Stimulated activated CD8-positive, alpha-beta memory T cell treated with anti-CD3 and anti-CD28 coated beads, Interleukin-2, amount 100 ng/mL, for 48 hours (primary cell): ENCODE measurements at places on chromosomes 2 and 18.

GRCh38 chr18:61432590-61432989 lies 99.4 kb downstream of the CDH20 start:
- DNase-seq, result no peak

- DNase-seq, result no peak
Measured at GRCh38 chr18:46764586-46764985, 7.7 kb upstream of the ST8SIA5 start.

DNA sequence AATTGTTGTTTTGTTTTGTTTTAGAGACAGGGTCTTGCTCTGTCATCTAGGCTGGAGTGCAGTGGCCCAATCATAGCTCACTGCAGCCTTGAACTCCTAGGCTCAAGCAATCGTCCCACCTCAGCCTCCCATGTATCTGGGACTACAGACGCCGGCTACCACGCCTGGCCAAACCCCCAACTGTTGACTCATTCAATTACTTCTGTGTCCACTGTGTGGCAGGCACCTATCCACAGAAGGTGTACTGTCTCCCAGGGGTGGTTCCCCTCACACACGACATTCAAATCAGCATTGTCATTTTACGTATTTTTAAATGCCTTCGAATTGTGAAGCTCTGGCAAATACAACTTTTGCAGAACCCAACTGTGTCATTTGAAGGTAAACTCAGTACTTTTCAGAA lies 188.0 kb upstream of the REV1 start:
- DNase-seq, result no peak

GRCh38 chr2:132009874-132010521 lies 151.8 kb downstream of the ANKRD30BL start:
- no peak for DNase-seq

DNA sequence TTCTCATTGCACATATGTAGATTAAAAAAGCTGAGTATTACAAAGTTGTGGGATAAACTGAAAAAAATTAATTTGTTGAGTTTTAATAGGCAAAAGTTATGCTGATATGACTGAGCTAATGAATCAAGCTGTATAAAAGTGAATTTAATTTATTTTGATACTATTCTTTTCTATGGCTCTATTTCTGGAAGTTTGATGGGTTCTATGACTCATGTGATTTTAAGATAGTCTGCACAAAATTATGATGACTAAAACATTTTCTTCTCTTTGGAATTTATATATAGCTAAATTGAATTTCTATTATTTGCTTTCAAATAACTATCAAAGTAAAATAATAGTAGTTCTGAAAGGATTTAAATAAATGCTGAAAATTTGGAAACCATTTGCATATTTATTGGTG lies 71.0 kb upstream of the MMADHC start:
- DNase-seq, result no peak

GRCh38 chr2:170235860-170236679 lies 58.1 kb downstream of the MYO3B start:
- DNase-seq, result no peak

GRCh38 chr2:155442088-155442487 lies 743.6 kb downstream of the KCNJ3 start:
- no peak for DNase-seq

DNA sequence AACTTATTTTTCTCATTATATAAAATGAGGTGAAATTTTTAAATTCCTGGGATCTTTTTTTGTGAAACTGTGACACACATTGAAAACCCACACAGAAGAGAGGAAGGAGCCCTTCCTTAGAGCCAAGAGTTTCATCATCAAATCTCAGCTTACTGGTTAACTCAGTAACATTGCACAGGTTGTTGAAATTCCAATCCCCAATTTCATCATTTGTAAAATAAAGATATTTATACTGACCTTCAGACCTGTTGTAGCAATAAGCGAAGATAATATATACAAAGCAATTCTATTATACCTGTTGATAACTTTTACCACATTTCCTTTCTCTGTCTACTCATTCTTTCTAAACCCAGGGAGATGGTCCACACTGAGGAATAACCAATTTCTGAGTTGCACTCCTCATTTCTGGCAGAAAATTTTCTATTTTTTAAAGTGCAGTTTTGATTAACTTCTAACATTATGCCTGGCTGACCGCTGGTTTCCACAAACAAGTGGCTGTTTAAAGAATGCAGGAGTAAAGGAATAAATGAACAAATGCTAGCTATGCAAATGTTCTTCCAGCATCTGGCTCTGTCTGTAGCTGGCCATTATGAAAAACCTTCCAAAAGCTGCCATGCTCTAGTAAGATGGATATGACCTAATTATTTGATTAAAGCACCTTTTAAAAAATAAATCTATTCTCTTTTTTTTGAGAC lies 105.7 kb upstream of the LINC00305 start:
- no peak for DNase-seq

- no peak for DNase-seq
Measured at GRCh38 chr2:72579591-72580180, 246.1 kb downstream of the EXOC6B start.

DNA sequence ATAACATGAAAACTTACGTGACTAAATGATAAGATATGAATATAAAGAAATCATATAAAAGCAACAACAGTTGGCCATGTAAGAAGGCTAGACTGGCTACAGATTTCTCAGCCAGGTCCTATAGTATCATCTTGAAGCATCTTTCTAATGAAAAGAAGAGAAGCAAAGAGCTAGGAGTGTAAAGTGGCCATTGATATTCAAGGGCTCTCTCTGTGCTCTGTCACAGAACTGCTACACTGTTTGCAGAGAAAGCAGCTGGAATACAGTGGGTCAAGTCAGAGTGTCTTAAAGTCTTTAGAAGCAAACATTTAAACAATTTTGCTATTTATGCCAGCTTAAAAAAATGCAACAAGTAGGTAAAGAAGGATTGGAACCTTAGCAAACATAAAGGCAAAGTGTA lies 118.8 kb downstream of the SCN9A start:
- DNase-seq, result no peak

GRCh38 chr18:51260118-51260517 lies 62.6 kb upstream of the MEX3C start:
- DNase-seq, result no peak
